Fibroblast of skin of right biceps (primary cell): ENCODE measurements at places on chromosomes 7 and 10.

DNA sequence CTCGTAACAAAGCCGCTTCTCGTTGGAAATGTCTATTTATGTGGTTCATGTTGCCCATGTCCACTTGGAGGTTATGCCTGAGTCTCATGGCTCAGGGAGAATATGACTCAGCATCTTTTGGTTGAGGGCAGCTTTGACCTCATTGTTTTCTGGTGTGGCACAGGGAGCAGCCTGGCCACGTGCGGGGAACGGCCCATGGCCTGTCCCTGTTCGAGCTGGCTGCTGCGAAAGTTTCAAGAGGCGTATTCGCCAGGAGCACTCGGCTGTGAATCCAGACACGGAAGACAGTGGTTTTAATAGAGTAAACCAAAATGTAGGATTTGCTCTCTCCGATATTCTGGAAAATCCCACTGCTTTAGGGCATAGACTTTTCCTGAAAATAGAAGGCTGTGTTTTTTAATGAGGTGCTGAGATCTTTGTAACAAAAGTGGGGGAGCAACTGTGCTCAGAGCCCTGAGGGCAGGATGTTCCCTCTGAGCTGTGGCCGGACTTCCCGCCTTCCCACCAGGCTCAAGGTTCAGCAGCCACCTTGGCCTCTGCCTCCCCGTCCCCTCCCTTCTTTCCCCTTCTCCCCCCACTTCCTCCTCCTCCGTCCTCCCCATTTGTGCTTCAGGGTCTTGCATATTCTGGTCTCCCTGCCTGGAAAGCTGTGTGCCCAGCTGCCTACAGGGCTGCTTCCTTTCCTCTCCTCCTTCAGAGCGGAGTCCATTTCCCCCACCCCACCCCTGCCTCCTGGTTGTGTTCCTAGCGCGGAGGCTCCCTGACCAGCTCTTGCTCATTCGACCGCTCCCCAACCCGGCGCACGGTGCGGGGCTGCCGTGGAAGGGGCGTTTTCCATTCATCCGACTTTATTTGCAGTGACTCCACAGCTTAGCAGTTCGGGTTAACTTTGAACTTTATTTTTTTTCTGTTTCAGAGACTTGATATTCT is 642.0 kb downstream of the SDK1 start:
- DNase-seq = no peak

DNA sequence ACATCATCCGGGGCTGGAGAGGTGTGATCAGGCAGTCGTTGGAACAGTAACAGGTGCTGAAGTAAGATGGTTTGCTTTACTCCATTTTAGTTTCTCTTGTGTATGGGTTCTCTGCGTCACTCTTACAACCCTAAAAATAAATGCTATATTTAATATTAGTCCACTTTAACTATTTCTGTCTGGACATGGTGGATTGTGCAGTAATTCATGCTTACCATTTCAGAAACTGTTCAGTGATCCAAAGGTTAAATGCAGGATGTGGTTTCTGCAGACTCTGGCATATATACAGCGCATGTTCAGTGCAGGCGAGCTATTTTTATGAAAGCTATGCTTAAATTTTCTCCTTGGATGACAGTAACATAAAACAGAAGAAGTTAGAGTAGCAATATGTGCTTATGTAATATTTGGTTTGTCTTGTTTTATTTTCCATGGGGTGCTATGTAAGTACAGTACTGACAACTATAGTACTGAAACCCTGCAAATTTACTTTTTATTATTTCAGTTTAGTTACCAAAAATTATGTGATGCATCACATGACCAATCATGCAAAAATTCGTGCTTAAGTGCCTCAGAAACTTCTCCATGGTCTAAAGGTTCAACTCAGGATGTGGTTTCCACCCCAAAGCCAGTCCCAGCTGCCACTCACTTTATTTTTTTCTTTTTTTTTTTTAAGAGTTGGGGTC is 46.6 kb upstream of the GRID1 start:
- peak; percentile 70 for DNase-seq

DNA sequence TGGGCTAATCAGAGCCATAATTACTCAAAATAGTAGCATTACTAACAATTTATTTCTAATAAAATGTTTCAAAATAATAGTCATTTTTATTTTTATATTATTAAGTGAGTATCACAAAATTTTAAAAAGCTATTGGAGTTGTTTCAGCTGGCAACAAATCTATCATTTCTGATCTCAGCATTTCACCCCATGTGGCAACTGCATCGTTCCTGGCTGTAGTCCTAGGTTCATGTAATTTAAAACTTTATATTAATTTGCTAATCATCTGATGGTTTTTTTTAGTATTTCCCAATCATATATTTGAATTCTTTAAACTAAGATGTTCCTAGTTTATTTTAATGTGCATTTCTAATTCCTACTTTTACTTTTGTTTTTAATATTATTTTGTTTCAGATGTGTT is 293.0 kb upstream of the AKR1E2 start:
- DNase-seq = no peak

GRCh38 chr10:122052701-122053100 is 63.7 kb downstream of the TACC2 start:
- peak; percentile 66 for DNase-seq

- DNase-seq = peak; percentile 36
Measured at GRCh38 chr10:33214174-33214573, 120.3 kb downstream of the NRP1 start.

DNA sequence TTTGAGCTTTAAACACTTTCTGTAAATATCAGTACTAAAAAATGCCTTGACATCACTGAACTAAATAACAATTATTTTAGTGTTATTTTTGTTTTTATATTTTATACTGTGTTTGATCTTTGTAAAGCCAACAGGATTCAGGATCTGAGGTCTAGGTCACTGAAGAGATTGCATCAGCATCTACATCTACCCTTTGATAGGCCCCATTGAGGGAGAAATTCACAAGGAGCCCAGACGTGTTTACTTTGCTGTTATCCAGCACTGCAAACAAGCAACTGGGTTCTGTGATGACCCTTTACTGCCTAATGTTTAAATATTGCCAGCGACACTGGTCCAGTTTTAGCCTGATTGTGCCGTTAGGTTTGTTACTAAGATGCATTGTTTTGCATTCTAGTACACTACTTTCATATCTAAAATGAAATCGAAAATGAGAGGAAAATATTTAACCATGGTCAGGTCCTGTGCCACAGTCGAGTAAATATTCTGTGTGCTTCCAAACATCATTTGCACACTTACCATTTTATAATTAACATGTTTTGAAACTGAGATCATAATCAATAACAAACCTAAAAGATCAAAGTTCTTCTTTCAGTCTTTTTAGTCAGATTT is 48.7 kb downstream of the SP8 start:
- DNase-seq = no peak

DNA sequence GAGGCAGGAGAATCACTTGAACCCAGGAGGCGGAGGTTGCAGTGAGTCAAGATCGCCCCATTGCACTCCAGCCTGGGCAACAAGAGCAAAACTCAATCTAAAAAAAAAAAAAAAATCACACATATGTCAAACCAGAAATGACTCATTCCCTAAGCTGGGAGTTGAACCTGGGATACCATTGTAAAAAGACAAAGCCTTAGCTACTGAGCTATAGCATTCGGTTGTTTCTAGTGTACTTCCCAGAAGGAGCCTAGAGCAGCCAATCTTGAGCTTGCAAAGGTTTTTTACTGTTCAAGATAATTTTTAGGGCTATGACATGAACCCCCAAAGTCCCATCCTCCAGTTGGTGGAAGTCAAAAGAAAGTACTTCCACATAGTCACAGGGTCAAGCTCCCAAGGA is 87.9 kb downstream of the ZNF467 start:
- DNase-seq = peak; percentile 40
